ENCODE measurements at places on chromosomes 2 and 18.

- no peak for DNase-seq
Measured at GRCh38 chr2:225006730-225007129, 35.5 kb downstream of the DOCK10 start.

- no peak for DNase-seq
Measured at GRCh38 chr18:68083131-68083530, 566.6 kb upstream of the DSEL start.

GRCh38 chr2:7190587-7191324, 273.5 kb downstream of the RNF144A start:
- DNase-seq: no peak

GRCh38 chr2:200930947-200931626, 32.4 kb downstream of the ORC2 start:
- DNase-seq: no peak

- no peak for DNase-seq
Measured at GRCh38 chr2:29033656-29034055, 40.7 kb downstream of the PCARE start.

DNA sequence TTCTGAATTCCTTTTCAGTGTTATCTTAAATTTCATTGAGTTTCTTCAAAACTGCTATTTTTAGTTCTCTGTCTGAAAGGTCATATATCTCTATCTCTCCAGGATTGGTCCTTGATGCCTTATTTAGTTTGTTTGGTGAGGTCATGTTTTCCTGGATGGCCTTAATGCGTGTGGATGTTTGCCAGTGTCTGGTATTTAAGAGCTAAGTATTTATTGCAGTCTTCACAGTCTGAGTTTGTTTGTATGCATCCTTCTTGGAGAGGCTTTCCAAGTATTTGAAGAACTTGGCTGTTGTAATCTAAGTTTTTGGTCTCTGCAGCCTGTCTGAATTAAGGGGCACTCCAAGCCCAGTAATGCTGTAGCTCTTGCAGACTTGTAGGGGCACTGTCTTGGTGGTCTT, 249.3 kb downstream of the ZNF385B start:
- DNase-seq: no peak

- DNase-seq: no peak
Measured at GRCh38 chr2:10883066-10883465, 28.7 kb upstream of the KCNF1 start.

- no peak for DNase-seq
Measured at GRCh38 chr2:37792366-37792765, 120.9 kb upstream of the CDC42EP3 start.

GRCh38 chr2:44120428-44120827, 48.2 kb upstream of the PPM1B start:
- DNase-seq: peak; percentile 18

- no peak for DNase-seq
Measured at GRCh38 chr2:194567661-194568017, 1089.4 kb upstream of the SLC39A10 start.

GRCh38 chr2:237139123-237139675, 53.5 kb downstream of the COPS8 start:
- no peak for DNase-seq

GRCh38 chr2:9980520-9980919, 29.0 kb downstream of the GRHL1 start:
- DNase-seq: no peak

- DNase-seq: peak; percentile 57
Measured at GRCh38 chr2:186027922-186028321, 289.3 kb downstream of the FSIP2 start.

DNA sequence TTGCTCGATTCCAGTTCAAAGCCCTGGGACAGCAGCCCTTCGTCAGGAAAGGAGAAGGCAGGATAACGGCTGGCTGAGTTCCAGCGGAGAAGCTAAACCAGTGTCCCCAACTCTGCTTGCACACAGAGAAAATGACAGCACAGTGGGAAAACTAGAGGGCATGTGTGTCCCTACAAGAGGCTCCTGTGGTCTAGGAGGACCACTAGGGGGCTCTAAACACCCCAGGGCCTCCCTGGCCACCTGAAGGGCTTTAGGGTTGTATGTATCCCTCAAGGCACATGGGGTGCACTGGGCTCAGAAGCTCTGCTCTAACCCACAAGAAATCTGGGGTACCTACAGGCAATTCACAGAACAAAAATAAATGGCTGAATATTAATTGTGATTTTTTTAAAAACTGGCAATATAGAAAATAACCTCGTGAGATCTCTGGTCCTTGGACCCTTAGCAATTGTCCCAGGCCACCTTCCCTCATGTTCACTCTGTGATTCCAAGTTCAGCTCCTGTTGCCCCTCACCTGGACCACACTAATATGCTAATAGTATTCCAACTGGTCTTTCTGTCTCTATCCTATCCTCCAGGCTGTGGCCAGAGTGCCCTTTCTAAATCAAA, 17.5 kb downstream of the STAT1 start:
- DNase-seq: peak; percentile 68

- no peak for DNase-seq
Measured at GRCh38 chr18:54824761-54825160, 3.5 kb upstream of the RAB27B start.

- peak; percentile 75 for DNase-seq
Measured at GRCh38 chr2:119429225-119429981, 2.3 kb upstream of the TMEM37 start.

DNA sequence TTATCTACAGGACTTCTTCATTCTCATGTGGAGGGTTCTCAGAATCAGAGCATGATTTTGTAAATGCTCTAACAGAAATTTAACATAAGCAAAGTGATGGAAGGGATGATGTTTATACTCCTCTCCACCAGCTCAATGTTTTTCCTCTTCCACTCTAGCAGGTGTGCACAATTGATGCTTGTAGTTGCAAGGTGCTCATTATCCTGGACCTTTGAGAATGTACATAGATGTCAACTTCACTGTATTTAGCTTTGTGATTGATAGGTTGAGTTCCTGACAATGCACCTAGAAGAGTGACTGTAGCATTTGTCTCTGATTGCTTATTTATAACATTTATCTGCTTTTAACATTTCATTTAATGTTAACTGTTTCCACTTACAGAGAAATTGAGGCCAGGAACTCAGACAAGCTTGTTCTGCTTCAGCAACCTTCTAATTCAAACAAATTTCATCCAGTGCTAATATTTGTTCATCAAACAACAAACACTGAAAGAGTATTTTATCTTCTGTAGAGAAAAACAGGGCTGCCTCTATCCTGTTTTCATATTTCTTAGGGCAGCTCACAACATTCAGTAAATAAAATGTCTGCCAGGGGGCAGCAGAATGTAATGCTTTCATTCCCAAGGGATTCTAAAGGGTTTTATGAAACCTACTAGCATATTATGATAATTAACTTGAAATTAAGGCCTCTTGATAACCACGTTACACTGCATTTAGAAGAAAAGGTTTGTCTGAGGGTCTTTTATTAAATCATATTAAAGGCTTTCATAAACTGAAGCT, 127.9 kb upstream of the NOL4 start:
- DNase-seq: no peak

GRCh38 chr18:33596178-33596854, 18.3 kb downstream of the ASXL3 start:
- DNase-seq: no peak

- DNase-seq: no peak
Measured at GRCh38 chr2:19574778-19575260, 216.4 kb upstream of the OSR1 start.

- no peak for DNase-seq
Measured at GRCh38 chr2:96870626-96871255, 861 bp upstream of the SEMA4C start.

- no peak for DNase-seq
Measured at GRCh38 chr2:219123356-219124135, 37.1 kb downstream of the NHEJ1 start.
